ENCODE measurements at places on chromosomes 3 and 15. TPM values are rescaled to one million over a fixed set of nuclear protein-coding genes. Genes with fewer than 3 reads are reported as not detected.

The CHRD gene
- total RNA-seq: not detected

The ZIC1 gene
- under 0.01 TPM for total RNA-seq

The HCLS1 gene
- 2.8 TPM for total RNA-seq

The P2RY14 gene
- not detected for total RNA-seq

The CHD2 gene
- 65.0 TPM for total RNA-seq

The CPOX gene
- total RNA-seq: 25.2 TPM

The MKRN3 gene
- 1.3 TPM for total RNA-seq

The GRM2 gene
- total RNA-seq: under 0.01 TPM

The IRAK2 gene
- 11.2 TPM for total RNA-seq

The TJP1 gene
- 91.7 TPM for total RNA-seq

The GABRA5 gene
- not detected for total RNA-seq

The ZNF660 gene
- total RNA-seq: 0.51 TPM

The GPR62 gene
- not detected for total RNA-seq

The OR5K2 gene
- not detected for total RNA-seq

The RBMS3 gene
- 51.5 TPM for total RNA-seq

The KCNAB1 gene
- total RNA-seq: 0.80 TPM

The KBTBD13 gene
- not detected for total RNA-seq

The PYGO1 gene
- total RNA-seq: 5.8 TPM

The GABRB3 gene
- total RNA-seq: 1.7 TPM

The ABHD17C gene
- 21.8 TPM for total RNA-seq

The WDR49 gene
- 1.1 TPM for total RNA-seq

The BLOC1S6 gene
- total RNA-seq: 47.0 TPM

The REC114 gene
- not detected for total RNA-seq

The CAMK2N2 gene
- not detected for total RNA-seq

The HHLA2 gene
- not detected for total RNA-seq

The FSIP1 gene
- total RNA-seq: 3.8 TPM

The AMOTL2 gene
- total RNA-seq: 144 TPM

The BTLA gene
- total RNA-seq: not detected

The PLAAT1 gene
- 0.61 TPM for total RNA-seq

The MGLL gene
- 44.1 TPM for total RNA-seq

The SLC51A gene
- total RNA-seq: not detected

The DISP2 gene
- under 0.01 TPM for total RNA-seq

The OCA2 gene
- not detected for total RNA-seq

Measured in mammary epithelial cell (primary cell).